DMS 273 treated with DMSO at 0.1 percent for 48 hours (cell line): ENCODE measurements at places on chromosomes 4 and X.

- DNase-seq = no peak
Observed at GRCh38 chr4:110787707-110788106, 164.8 kb upstream of the PITX2 start.

GRCh38 chr4:79700356-79700755, 292.3 kb upstream of the GK2 start:
- no peak for DNase-seq

DNA sequence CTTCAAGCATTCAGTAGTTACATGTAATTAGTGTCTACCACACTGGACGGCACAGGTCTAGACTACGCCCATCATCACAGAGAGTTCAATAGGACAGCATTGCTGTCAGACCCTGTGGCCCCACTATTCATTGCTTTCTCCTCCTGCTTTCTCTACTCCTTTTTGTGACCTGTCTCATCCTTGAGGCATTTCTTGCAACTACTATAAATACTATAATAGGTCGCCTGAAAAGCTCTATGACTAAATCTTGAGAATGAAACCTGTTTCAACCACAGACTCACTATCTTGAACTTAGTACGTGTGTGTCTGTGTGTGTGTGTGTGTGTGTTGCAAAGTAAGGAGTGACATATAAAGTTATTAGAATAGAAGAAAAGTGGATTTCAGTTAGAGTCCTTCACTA, 252.9 kb upstream of the KLF3 start:
- DNase-seq = no peak

GRCh38 chr4:186486172-186486571, 69.2 kb downstream of the MTNR1A start:
- no peak for DNase-seq

DNA sequence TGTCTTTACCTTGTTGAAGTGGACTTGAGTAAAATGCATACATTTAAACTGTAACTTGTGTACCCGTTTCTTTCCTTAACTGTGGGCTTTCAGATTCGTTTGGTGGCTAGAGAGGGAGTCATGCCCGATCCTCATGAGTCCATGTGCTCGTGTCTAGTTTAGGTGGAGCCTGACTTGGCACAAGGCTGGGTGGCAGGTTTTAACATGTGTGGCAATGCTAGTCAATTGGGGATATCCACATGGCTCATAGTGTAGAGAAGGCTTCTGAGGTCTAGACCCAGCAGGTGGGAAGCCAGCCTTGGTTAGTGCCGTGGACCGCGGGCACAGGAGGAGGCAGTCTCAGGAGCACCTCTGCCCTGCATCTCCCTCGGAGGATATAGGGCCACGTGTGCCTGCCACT, 48.5 kb upstream of the CLCN4 start:
- no peak for DNase-seq

GRCh38 chrX:51614353-51615012, 4.2 kb downstream of the CENPVL3 start:
- DNase-seq = no peak

GRCh38 chrX:107565931-107566603, 62.2 kb upstream of the PRPS1 start:
- DNase-seq = peak; percentile 42

DNA sequence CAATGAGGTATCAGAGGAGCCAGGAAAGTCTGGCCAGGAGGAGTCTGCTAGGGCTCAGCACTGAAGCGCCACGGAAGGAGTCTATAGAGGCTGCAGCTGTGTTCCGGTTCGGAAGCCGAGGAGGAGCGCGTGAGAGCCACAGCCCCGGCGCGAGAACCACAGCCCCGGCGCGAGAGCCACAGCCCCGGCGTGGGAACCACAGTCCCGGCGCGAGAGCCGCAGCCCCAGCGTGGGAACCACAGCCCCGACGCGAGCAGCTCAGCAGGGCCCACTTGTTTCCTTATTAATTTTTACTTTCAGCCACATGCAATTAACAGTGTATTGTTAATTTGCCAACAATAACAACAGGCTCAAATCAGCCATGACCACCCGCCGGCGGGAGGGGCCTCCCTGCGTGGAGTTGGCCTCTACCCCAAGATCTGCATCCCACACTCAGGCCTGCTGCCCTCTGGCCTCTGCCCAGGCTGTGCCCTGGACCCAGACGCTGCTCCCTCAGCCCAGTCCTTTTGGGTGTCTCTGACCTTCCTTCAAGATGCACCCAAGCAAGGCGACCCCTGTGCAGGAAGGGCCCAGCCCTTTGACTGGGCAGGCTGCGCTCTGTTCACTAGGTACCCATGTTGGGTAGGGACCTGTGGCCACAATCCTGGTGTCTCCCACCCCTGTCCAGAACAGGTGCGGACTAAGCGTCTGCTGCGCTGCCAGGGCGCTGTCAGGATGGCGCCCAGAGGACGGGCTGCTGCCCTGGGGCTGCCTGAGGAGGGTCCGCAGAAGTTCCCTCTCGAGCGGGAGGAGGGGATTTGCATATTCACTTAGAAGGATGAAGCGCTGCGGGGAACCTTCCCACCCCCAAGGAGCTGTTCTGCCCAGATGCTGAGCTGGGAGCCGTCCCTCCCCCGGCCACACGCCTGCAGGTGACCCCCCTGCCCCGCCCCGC, 113.8 kb downstream of the ADRA2C start:
- DNase-seq = no peak

GRCh38 chr4:113467581-113467980, 294.0 kb downstream of the CAMK2D start:
- DNase-seq = no peak

DNA sequence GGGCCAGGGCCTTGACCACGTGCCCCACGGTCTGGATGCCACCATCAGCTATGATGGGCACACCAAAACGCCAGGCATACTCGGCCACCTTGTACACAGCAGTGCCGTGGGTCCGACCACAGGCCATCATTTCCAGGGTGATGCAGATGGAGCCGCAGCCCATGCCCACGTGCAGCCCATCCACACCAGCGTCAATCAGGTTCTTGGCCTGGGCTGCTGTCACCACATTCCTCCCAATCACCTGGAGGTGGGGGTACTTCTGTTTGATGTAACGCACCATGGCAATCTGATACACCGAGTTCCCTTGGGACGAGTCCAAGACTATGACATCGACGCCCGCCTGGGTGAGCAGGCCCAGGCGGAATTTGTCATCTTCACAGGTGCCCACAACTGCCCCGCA, 221.2 kb upstream of the ATP6AP2 start:
- no peak for DNase-seq

- DNase-seq = no peak
Observed at GRCh38 chr4:113434247-113434587, 327.3 kb downstream of the CAMK2D start.

DNA sequence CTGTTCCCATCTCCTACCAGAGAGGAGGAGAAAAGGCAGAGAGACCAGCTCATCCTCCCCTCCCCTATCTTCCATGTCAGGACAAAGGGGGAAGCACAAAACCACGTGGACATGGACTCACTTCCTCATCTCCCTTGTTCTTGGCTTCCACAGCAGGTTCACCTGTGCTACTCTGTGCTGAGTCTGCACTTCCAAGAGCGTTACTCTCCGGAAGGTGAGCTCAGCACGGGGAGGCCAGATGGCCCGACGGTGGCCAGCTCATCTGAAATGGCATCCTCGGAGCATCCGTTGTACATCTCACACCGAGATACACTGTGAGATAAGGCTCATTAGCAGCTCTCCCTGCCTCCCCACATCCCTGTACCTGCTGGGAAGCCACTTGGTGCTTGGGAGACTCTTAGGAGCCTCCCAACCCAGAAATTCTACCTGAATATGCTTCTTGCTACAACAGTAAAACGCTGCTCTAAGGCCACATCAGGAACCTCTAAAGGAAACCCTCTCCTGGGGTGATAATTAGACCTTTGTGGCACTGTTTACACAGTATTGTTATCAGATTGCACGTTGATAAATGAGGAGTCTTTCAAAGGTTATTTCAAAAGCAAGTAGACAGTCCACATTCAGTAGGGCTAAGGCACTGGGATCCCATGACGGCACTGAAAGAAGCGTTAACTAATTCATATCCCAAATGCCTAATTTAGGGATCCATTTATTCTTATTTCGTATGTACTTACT, 19.4 kb downstream of the LGI2 start:
- DNase-seq = no peak

DNA sequence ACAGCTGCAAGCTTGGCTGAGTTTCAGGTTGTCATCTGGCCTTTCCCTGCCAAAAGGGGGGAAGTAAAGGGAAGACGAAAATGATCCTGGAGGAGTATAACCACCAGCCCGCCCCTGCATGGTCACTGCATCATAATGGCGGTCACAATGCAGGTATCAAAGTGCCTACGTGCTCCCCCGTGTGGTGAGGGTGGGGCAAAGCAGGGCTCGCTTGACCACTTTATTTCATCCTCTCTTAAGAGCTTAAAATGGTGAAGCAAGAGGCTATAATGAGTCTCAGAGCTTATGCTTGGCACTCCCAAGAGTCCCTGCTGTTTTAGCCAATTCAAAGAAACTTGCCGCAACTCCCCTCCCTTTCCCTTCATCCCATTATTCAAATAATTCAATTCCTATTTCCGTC, 105.6 kb downstream of the APOOL start:
- DNase-seq = no peak

DNA sequence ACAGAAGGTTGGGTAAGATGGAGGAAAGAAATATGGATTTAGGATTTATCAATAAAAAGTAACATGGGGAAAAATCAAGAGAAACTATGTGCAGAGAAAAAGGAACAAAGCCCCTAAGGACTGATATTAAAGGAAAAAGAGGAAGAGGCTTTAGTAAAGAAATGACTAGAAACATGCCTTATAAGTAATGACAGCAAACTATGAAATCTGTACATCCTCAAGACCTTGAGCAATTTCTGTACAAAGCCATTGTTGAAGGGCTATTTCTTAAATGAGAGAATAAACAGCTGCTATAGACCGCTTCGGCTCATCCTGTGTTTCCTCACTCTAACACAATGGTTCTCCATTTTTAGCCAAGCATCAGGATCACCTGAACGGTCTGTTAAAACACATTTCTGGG, 180.3 kb upstream of the ATOH1 start:
- DNase-seq = no peak

GRCh38 chr4:53541577-53542206, 49.6 kb downstream of the LNX1 start:
- no peak for DNase-seq

DNA sequence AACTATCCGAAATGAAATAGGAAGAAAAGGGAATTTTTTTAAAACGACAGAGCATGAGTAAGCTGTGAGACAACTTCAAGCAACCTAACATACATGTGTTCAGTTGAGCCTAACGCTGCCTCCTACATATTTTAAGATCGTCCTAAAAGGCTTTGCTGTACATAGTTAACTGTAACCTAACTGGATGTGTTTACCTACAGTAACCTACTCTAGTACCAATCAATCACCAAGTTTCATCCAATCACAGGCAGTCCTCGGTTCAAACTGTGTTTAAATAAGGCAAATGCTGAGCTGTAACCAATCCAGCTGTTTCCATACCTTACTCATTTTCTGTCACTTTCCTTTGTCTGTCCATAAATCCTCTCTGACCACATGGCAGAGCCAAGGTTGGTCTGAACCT, 17.1 kb downstream of the RCHY1 start:
- no peak for DNase-seq

DNA sequence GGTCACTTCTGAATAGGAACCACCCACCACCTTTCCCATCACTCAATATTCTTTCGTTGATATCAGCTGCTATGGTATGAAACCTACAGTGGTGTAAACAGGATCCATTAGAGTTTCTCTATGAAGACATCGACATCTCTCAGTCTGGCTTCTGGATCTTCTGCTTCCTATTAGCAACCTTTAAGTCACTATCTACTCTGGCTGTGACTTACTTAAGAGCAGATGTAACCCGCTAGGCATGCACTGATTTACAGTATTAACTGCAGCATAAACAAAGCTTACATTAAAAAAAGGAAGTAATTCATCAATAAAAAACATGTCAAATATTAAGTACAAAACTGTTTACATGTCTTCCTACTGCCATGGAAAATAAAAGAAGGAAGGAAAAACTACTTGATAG, 96.4 kb downstream of the ANAPC10 start:
- no peak for DNase-seq

DNA sequence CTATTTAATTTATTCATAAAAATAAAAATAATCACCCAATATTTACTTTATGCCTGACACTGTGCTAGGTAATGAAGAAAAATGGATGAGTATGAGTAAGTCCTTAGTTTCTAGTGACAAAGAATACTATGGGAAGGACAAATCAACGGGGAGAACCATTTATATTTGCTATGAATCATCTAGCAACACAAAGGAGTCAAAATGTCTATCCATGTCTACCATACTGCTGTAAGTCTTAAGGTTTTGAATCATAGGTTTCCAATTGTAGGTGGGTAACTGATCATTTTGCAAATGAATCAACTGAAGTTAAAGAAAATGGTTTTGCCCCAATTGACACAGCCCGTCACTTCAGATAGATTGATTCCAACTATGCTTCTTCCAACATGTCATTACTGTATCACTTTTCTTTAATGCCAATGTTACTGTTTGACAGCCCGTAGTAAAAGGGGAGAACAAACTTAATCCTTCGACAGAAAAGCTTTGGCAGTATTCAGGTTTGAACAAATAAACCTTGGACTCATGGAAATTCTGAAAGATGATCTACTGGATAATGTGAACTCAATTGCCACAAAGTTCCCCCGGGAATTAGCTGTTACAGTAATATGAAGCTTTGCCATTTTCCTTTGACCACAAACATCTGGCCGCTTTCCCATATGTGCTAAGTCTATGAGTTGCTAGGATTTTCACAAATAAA, 3.2 kb downstream of the TDO2 start:
- peak; percentile 10 for DNase-seq

DNA sequence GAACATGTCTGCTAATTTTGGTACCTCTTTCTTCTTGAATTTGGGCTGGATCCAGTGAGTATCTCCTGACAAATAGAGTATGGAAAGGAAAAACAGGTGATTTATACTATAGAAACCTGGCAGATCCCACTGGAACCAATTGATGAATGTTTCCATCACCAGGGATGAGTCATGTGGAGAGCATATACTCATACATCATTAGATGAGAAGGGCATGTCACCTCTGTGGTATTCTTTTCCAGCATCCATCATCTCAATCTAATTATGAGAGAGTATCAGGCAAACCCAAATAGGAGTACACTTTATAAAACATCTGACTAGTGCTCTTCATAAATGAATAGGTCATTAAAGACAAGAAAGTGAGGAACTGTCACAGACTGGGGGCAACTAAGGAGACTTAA, 90.7 kb downstream of the CLDN22 start:
- DNase-seq = no peak

DNA sequence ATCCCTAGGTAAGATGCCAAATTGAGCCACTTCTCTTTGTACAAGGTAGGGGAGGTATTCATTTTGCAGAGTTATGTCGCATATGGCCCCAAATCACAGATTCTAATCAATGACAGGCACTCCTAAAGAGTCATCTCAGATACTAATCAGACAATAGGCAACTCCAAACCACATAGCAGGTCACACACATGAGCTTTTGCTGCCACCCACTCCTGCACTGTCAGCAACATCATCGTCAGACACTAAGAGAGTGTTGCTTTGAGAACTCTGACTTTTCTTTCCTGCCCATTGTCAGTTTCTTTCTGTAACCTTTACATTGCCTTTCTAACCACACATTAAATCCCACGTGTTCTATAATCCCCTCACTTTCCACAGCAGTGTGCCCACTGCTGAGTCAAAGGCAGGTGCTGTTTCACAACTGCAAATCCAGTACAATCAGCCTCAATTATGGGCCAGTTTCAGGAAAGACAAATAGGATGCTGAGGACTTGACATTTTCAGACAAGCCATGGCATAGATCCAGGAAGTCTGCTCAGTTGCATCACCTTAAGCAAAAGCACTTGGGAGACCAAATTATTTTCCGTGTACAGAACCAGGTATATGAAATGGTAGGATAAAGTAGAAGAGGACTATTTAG, 23.5 kb downstream of the TMEM31 start:
- DNase-seq = no peak
